ENCODE measurements at places on chromosomes 4 and X. TPM values are rescaled to one million over a fixed set of nuclear protein-coding genes. Genes with fewer than 3 reads are reported as not detected.

The NDNF gene
- total RNA-seq = 26.3 TPM

The SHISA3 gene
- 0.31 TPM for total RNA-seq

The FANCB gene
- 1.8 TPM for total RNA-seq

The PAGE1 gene
- not detected for total RNA-seq

The GAGE12F gene
- not detected for total RNA-seq

The PLCXD1 gene
- total RNA-seq = 15.1 TPM

The BRS3 gene
- total RNA-seq = 0.18 TPM

The GPM6B gene
- 15.9 TPM for total RNA-seq

The CNKSR2 gene
- total RNA-seq = 2.3 TPM

The CXCL8 gene
- 0.44 TPM for total RNA-seq

The NLGN3 gene
- 1.9 TPM for total RNA-seq

The NDST3 gene
- not detected for total RNA-seq

The RAI2 gene
- total RNA-seq = 28.0 TPM

The HTR2C gene
- 0.75 TPM for total RNA-seq

The CHM gene
- total RNA-seq = 25.8 TPM

The NMU gene
- not detected for total RNA-seq

The NAP1L2 gene
- 8.9 TPM for total RNA-seq

The ZCCHC12 gene
- total RNA-seq = not detected

The RAB33A gene
- total RNA-seq = 1.9 TPM

The AFM gene
- not detected for total RNA-seq

The DCAF8L2 gene
- not detected for total RNA-seq

The USP17L30 gene
- not detected for total RNA-seq

The GRIA2 gene
- total RNA-seq = 0.18 TPM

The SNCA gene
- total RNA-seq = 5.3 TPM

The SRPK3 gene
- total RNA-seq = 2.7 TPM

The ZNF157 gene
- total RNA-seq = 0.26 TPM

The SPRY1 gene
- total RNA-seq = 197 TPM

The TEX13B gene
- not detected for total RNA-seq

The IL21 gene
- total RNA-seq = not detected

The GAGE12E gene
- not detected for total RNA-seq

All from ureter (tissue), 1 donor.